Right cardiac atrium (tissue), 5 donors: ENCODE measurements at places on chromosomes 6 and 20. TPM values are rescaled to one million over a fixed set of nuclear protein-coding genes. Genes with fewer than 3 reads are reported as not detected.

GRCh38 chr6:291204-291696 lies 1.0 kb upstream of the DUSP22 start:
- no peak for DNase-seq

DNA sequence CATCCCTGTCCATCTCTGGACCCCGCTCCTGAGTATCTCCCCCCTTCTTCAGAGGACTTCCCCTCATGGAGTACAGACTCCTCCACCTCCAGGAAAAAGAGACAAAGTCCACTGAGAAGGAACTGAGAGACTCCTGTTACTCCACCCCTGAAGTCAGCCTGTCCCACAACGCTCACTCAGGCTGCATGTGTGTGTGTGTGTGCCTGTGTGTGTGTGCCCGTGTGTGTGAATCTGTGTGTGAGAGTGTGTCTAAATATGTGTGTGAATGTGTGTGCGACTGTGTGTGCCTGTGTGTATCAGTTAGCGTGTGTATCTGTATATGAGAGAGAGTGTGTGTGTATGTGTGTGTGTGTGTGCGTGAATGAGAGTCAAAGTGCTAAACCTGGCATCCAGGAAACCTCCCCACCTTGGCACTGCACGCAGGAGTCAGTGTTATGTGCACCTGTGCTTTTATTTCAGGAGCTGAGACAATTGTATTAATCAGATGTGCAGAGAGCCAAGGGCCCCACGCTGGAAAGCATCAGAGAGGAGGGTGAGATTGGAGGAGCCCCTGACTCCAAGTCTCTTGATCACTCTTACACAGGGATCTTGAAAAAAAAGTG lies 39.0 kb downstream of the HLA-A start:
- DNase-seq: no peak

DNA sequence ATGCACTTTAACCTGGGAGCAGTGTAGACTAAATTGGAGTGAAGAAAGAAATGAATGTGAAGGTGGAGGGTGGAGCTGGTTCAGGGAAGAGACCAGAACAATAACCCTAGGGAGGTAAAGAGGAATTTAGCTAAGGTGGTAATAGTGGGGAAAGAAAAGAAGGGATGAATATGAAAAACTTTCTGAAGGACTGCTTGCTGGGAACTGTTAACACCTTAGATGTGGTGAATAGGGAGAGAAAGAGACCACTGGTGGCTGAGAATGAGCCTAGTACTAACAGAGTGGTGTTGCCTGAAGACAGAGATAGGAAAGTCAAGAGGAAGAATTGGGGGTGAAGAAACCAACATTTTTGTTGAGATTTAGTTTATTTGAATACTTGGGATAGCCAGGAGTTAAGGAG lies 78.4 kb upstream of the HS3ST5 start:
- no peak for DNase-seq

DNA sequence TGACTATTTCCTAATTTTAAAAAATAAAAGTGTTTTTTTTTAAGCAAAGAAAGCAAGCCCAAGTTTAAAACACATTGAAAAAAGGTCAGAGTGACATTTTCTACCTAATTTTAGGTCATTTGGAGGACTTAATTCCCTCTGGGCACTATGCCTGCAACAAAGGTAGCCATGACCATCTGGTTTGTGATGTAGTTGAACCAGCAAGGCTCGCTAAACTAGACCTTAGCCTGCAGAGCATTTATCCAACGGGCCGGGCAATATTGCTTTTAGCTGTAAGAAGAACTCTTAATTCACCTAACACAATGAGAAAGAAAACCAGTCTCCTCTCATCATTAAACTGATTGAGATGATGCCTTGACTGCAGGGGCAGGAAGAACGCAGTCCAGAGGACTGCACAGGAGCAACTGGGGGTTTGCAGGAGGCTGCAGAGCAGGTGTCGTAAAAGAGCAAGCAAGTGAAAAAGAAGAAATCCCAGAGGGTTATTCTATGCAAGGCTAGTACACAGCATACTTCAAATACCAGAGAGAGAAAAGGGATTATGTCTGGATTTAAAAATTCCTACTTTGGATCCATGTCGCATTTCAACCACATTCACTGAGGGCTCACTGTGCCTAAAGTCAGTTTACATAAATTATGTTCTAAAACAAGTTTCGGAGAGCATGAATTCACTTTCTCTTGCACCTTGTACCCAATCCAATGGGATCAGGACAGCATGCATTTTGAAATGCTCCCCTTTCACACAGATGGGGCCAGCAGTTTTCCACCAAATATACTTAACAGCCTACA lies 12.8 kb downstream of the TRAF3IP2 start:
- no peak for DNase-seq

- DNase-seq: no peak
Measured at GRCh38 chr20:18016772-18017171, 40.9 kb downstream of the OVOL2 start.

- DNase-seq: no peak
Measured at GRCh38 chr20:33400812-33401183, 521 bp downstream of the CDK5RAP1 start.

DNA sequence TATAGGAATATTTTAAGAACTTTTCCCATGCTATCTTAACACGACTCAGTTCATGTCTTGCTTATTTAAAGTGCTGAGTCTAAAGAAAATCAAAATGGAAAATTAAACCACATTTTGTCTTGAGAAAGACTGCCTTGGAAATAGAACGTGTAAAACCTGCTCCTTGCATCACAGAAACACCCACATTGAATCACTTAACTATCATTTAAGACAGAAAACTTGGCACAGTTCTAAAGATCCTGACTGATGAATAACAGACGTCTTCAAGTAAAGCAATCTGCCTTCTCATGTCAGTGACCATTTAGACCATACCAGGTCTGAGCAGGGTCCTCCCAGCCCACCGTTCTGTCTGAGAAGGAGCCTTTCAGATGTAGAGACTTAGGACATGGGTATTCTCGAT lies 7.4 kb downstream of the PERP start:
- DNase-seq: no peak

GRCh38 chr20:43583982-43584432 lies 6.7 kb upstream of the IFT52 start:
- DNase-seq: peak; percentile 91

DNA sequence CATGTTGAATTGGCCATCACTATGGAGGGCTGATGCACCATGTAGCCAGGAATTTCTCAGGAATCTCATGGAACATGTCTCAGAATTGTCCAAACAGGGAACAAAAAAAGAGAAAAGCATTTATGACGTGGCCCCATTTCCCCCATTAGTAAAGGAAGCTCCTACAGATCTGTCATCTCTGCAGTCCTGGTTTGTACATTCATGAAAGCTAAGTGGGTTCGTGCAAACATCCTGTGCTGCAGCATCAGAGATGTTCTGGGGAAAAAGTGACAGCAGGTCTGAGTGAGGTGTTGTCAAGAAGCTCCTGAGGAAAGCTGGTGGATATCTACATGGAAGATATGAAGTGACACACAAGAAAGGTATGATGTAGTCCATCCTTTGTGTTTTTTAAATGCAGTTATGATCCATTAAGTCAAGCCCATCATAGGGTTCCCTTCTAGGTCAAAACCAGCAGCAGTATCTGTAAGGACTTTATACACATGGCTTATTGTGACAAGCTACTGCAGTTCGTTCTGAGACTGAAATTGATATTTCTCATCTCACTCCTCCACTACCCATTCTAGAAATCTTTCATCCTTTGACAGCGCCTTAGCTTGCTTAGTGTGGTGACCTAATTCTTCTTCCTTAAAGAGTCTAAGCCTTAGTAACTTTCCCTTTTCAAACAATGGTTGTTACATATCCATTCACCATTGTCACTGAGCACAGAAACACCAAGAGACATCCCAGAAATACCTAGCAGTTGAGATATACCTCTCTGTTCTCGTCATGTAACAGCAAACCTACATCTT lies 200.0 kb upstream of the TCF21 start:
- DNase-seq: no peak

ZNF165 gene
- polyA plus RNA-seq: 0.36 TPM

DNA sequence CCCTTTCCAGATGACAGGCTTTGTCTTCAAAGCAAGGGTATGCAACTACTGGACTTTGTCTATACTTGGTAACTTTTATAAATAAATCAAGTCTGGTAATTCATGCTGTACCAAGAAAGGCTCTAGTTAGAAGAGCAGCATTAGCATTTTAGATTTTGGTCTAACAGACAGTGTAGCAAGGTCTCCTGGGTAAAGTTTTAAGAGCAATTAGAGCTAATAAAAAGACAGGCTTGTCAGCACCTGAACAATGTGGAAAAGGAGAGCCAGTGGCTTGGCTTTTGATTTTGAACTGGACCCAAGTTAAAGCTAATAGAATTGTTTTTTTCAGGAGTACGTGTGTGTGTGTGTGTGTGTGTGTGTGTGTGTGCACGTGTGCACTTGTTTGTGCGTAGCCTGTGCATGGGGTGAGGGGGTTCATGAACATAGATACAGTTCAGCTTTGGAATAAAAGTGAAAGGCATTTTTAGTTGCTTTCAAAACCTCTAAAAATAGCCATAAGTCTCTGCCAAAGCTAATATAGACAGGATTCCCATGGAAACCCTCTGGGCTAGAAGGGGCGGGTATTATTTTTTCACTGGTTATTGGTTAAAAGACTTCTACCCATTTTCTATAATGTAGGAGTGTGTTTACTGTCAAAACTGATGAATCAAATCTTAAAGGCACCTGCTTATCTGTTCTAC lies 138.4 kb downstream of the KCNQ5 start:
- no peak for DNase-seq

DNA sequence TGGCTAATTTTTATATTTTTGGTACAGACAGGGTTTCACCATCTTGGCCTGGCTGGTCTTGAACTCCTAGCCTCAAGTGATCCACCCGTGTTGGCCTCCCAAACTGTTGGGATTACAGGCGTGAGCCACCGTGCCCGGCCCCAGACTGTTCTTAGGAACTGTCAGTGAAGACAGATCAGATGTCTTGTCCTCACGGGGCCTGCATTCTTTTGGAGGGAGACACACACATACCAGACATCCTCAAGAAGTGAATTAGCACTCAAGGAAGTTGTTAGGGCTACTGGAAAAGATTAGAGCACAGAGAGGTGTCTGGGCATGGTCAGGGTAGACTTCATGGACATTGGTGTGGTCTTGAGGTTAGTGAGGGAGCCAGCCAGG lies 10.3 kb upstream of the LPIN3 start:
- no peak for DNase-seq

DNA sequence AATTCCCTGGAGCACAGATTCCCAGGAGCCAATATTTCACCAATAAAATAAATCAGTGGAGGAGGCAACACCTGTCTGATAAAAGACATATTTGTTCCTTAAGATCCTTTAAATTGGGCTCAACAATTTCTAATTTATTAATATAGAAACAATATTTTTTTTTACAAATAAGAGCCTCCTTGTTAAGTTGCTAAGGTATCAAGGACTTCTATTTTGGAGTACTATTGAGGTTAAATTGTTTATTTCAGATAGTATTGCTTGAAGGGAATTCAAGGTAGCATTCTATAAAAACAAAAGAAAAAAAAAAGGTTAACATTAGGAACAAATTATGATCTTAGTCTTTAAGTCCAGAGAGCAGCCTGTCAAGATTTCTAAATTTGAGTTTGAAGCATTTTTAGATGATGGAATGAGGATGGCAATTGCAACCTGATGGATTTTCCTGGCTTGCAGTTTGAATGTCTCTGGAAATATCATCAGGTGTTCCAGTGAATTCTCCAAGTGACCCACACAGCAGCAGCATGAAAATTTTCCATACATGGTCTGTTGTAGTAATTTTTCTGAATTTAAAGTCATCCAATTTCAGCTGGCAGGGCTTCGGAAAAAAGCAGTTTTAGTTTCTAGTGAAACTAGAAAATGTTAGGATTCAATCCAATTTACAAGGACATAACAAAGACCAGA lies 19.3 kb upstream of the NCR2 start:
- no peak for DNase-seq

HLA-DRB1 gene
- polyA plus RNA-seq: 30.1 TPM

DNA sequence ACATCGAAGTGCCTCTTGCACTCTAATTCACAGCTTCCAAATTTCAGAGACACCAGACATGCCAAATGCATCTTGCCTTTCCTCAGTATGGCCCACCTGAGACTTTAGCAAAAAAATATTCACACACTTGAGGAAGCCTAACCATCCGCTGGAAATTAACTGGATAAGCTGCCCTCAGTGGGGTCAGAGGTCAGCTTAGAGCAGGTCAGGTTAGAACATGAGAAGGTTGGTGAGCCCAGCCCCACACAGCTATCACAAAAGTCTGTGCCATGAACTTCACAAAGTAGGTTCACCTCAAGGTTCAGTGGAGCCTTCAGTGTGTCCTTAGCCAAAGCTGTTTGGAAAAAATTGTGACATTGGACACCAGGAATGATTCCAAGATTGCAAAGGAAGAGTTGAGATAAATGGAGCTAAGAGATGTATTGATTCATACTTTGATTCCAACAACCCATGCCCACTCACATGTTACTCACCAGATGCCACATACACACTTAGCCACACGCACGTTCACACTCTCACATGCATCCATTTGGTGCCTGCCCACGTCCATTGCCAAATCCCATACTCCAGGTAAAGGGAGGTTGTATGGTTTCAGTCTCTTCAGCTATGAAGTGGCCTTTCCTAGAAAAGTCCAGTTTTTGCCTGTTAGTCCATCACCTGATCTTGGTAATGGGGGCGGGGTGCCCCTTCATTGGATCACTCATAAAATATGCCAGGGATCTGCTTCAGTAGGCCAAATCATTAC lies 11.1 kb downstream of the BAK1 start:
- DNase-seq: no peak

DNA sequence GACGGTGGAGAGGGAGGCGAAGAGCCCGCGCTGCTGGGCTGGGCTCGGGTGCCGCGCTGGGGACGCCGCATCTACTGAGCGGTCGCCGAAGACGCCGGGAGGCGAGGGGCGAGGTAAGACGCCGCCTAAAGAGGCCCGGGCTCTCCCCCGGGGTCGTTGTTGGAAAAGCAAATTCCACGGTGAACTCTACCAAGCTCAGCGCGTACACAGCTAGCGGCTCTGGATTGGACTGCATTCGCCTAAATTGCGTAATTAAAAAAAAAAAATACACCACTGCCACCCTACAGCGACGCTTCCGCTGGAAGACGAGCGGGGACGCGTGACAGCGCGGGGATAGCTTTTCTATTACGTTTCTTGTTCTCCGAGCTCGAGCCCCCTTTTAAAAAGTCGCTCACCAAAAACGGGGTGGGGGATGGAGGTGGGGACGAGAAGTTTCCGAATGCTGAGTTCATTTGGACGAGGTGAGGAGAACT lies 92.0 kb upstream of the PRDM1 start:
- peak; percentile 66 for DNase-seq

DNA sequence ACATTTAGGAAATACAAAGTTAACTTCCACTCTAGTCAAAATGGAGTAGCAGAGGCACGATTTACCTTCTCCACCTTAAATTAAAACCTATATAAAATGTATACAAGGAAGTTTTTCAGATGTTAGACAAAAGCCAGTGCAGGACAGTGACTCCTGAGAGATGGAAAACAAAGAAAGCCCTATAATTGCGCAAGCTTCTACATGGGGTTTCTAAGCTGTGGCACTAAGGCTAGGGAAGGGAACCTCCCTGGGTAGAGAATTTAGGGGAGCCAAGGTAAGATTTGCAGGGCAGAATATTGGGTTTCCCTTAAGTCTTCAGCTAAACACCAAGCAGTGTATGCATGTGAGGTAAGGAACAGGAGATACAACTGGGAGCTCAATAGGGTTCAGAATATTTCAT lies 18.5 kb upstream of the ZC3H12D start:
- DNase-seq: no peak

SUMO4 gene
- polyA plus RNA-seq: 0.32 TPM

- DNase-seq: no peak
Measured at GRCh38 chr6:170439366-170440361, 113.4 kb downstream of the PSMB1 start.
